Hematopoietic multipotent progenitor cell treated with erythropoietin and hydrocortisone succinate and interleukin-3 and kit ligand, for 8 days (in vitro differentiated cells): ENCODE measurements at places on chromosomes 4 and X.
A peak's percentile ranks its signal among the peaks of the same experiment; 100 is the strongest.

DNA sequence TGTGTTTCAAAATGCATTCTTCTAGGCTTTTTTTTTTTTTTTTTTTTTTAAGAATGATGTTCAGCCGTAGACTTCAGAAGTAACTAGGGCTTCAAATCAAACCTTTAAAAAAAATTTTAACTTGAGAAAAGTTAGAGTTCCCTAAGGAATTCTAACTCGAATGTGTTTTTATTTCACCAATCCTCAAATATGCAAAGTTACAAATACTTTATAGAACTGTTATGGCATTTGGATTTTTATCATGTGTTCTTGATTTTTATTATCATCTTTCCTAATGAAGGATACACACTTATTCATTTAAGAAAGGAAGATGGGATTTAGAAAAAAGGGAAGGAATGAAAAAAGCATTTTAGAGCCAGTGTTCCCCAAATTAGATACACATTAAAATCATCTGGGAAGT is 200.6 kb upstream of the LDB2 start:
- no peak for DNase-seq

DNA sequence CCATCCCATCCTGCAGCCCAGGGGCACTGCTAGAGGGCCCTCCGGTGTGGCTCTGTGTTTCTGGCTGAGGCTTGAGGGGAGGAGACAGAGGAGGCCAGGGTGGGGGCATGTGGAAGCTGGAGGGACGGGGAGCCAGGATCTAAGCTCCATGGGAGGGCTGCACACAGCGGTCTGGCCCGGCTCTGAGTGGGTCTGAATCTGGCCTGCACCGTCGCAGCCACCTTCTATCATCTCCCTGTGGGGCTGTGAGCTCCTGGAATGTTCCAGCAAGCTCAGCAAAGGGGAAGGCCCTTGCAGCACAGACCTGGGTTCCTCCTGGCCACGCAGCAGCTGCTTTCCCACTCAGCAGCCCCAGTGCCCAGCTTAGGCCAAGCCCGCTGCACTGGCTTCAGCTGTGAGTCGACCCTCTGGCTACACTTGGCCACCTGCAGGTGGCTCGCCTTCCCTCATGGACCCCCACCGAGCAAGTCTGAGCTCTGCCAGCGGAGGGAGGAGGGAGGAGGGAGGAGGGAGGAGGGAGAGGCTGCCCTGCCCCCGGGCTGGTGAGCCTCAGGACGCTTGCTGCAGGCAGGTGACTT is 5.3 kb downstream of the NKX1-1 start:
- DNase-seq: no peak

- DNase-seq: no peak
These were observed 27.5 kb upstream of the OTUD4 start for GRCh38 chr4:145207934-145208333.

- no peak for DNase-seq
These were observed 7.3 kb downstream of the FGFBP2 start for GRCh38 chr4:15955670-15956069.

DNA sequence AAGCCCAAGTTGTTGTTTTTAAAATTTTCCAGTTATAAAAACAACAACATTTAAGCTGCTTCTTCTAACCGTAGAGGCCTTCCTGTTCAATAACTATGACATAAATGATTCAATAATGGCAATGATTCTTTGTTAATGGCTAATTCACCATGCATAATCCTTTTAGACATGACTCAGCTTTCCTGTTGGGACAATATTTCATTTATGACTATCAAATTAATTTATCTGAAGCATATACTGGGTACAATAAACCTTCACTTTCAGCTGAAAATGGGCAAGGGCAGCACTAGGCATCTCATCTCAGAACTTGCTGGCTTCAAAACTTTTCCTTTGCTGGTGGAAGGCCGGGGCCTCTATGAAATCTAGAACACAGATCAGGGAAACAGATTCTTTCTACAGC is 38.9 kb downstream of the TBC1D9 start:
- no peak for DNase-seq

DNA sequence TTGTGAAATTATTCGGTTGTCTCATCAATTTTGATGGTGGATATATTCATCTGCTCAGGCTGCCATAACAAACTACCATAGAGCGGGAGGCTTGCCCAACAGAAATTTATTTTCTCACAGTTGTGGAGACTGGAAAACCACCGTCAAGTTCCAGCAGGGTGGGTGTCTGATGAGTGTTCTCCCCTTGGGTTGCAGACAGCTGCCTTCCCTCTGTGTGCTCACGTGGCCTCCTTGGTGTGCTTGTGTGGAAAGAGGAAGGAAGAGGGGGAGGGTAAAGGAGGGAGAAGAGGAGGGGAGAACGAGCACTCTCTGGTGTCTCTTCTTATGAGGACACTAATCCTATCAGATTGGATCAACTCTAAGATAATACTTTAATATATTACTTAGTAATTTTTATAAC is 123.8 kb upstream of the TEX13D start:
- DNase-seq: peak; percentile 6

DNA sequence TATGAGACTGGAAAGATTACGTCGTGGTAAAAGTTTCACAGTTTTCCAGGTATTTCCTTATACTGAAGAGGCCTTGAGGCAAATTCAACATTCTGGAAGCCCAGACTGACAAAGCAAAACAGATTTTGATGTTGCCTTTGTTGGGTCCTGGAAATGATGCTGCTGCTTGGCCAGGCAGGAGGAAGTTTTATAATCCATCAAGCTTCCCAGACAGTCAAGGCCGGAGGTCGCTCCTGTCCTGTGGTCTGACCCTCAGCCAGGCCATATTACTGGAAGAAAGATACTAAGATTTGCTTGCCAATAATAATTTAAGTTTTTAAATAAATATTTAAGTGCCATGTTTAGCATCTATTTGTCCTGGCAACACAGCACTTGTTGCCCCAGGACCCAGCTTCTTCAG is 63.4 kb downstream of the TAPT1 start:
- no peak for DNase-seq

GRCh38 chr4:25103418-25103817 is 56.8 kb downstream of the SEPSECS start:
- DNase-seq: no peak

- DNase-seq: no peak
These were observed 82.2 kb downstream of the ZNF330 start for GRCh38 chr4:141302924-141303323.

- DNase-seq: no peak
These were observed 275.0 kb upstream of the CTSO start for GRCh38 chr4:156228676-156229075.

DNA sequence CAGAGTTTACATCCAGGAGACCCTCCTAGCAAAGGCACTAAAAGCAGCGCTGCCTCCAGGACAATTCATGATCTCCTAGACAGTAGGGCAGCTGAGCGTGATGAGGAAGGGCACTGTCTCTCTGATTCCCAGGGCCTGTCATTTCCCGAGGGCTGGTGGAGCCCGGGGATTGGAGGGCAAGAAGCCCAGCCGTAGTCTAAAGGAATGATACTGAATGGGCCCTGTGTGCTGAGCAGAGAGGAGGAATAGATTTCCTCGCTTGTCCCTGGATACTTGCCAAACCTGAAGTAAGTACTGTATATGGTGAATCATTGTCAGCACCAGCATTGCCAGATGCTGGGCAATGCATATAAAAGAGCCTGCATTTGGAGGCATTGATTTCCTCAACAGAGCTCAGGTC is 88.0 kb upstream of the SLITRK2 start:
- no peak for DNase-seq

GRCh38 chr4:70991596-70991995 is 1.9 kb upstream of the DCK start:
- no peak for DNase-seq

GRCh38 chr4:37745946-37746345 is 59.8 kb upstream of the RELL1 start:
- DNase-seq: no peak

GRCh38 chr4:151992332-151993154 is 231.7 kb upstream of the GATB start:
- no peak for DNase-seq

DNA sequence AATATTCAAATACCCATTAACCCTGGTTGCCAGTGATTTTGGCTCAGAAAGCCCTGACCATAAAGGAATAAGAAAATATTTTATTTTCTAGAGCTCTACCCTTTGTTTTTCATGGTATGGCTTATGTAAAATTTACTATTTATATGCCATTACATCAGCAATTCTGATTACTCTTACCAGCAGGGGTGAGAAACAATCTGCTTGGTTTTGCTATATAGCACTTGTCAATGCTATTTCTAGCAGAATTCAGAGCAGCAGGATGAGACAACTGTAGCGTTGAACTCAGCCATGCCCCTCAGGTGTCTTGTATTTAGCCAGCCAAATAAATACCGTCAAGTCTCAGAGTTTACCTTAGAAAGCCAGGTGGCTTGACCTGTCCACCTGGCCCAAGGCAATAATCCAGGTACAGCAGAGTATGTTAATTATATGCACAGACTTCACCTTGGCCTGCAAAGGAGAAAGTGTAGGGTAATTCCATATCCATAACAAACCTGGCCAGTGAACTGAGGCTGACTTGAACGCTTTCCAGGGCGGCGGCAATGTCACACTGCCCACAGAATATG is 1303.5 kb downstream of the RAPGEF2 start:
- DNase-seq: no peak

DNA sequence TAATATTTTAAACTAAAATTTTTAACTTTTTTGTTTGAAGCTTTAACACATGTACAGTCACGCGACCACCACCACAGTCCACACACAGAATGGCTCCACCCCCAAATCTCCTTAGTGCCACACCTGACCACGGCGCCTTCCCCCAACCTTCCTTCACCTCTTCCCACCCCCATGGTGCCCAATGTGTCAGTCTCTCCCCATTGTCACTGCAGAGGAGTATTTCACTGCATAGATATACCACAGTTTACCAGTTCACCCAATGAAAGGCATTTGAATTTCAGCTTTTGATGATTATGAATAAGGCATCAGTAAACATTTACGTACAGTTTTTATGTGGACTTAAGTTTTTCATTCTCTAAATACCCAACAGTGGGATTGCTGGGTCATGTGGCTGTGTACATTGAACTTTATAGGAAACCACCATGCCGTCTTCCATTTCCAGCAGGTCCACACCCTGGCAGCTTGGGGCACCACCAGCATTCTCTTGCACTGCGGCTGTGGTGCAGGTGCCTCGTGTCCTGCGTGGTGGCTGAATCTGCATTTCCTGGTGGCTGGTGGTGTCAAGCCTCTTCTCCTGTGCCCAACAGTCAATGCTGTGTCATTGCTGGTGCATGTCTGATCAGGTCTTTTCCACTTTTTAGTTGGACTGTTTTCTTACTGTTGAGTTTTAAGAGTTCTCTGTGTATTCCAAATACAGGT is 49.0 kb downstream of the CPLX1 start:
- no peak for DNase-seq

DNA sequence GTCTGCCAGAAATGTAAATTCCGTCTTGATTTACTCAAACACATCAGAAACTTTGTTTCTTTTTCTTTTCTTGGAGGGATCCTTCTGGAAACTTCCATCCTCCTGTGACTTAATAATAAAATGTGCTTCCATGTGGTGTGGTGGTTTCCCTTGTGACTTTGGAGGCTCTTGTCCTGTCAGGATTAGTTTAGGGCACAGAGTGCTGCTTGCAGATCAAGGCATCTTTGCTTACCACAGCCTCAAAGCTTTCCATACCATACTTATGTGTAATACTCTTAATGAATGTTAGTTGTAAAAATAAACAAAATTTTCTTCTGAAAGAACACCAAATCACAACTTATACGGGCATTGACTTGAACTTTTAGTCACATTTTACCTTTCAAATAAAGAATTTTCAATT is 27.4 kb downstream of the GBA3 start:
- DNase-seq: no peak

DNA sequence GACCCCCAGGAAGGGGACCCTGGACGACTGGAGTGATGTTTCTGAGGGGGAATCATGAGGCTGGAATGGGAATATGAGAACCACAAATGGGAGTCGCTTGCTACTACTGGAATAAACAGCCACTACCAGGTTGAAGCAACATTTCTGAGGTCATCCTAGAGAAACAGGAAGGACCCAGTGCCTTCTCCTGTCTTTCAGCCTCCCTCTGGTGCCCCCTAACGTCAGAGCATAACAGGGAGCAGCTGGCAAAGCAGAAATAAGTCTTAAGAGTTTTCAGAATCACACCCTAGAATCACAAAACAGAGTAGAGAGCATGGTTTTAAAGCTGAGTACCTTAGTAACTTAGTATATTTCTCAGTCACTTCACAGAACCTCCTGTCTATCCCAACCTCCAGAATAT is 347.8 kb upstream of the PITX2 start:
- peak; percentile 35 for DNase-seq

- DNase-seq: no peak
These were observed 15.9 kb upstream of the MAP9 start for GRCh38 chr4:155392481-155393184.

DNA sequence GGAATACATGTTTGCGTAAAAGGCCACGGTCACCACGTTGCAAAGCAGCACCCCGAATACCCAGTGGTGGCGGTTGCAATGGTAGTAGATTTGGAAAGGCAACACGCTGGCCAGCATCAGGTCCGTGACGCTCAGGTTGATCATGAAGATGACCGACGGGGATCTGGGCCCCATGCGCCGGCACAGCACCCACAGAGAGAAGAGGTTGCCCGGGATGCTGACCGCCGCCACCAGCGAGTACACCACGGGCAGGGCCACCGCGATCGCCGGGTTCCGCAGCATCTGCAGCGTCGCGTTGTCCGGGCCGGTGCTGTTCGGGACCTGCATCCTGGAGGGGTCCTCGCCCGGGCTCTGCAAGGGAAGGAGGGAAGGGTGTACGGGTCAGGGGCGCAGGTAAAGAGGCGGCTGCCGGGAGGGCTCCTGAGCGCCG is 13.5 kb upstream of the ASMTL start:
- DNase-seq: no peak

- DNase-seq: no peak
These were observed 19.3 kb upstream of the CPE start for GRCh38 chr4:165359506-165359905.

GRCh38 chr4:94525993-94526728 is 74.4 kb downstream of the PDLIM5 start:
- no peak for DNase-seq

DNA sequence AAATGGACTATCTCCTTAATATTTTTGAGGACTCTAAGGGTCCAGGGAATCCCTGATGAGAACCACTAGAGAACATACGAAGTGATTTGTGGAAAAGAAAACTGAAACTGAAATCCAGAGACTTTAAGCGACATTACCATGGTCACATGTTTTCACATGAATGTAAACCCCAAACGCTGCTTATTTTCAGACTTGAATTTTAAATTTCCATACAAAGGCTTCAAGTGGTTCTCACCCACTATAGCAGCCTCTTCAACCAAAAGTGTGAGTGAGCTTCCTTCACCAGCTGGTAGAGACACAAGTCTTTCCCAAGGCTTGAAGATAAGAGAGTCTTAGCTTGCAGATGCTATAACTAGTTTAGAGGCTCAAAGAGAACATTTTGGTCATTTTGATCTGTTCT is 232.7 kb downstream of the MGST2 start:
- DNase-seq: no peak

GRCh38 chr4:186918466-186918865 is 194.8 kb upstream of the FAT1 start:
- no peak for DNase-seq

DNA sequence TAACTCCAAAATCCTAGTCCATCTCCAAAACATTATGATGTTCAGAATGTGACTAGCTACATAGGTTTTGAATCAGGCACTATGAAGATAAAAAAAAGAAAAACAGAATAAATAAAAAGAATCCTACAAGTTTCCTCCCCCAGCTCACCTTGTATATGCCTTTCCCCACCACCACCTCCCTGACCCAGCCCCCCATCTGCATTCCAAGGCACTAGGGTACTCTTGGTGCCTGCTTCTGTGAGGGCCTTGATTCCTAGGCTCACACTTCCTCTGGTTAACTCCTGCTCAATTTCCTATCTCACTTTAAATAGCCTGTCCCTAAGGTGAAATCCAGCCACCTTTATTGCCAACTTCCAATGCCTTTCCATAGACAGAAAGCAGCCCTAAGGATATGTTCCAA is 178.7 kb upstream of the ATOH1 start:
- no peak for DNase-seq
